NCI-H187 (cell line): ENCODE measurements at places on chromosomes 1 and 21.

DNA sequence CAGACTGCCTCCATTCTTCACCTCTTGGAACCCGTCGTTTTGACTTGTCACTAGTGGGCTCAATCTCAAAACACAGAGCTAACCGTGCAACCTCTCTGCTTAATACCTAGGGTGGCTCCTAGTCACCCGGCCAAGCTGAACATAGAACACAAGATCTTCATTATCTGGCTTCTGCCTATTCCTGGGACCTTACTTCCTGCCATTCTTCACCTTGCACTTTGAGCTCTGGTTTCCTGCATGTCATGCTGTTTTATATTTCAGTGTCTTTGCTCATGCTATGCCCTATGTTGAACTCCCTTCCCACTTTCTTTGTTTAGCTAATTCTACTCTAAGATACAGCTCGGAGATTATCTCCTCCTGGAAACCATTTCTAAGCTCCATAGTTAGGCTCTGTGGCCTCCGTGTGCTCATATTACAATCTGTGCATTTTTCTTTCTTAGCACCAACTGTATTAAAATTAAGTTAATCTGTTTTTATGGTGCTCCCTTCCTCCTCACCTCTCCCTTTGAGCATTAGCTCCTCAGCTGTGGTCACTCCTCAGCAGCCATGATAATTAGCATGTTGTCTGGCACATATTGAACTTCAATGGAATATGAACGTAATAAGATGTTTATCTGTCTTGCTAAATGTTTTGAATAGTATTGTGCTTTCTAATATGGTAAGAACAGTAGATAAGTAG lies 13.1 kb downstream of the GPSM2 start:
- DNase-seq, result no peak

- DNase-seq, result no peak
These were observed 24.7 kb downstream of the RGS13 start for GRCh38 chr1:192660613-192661012.

DNA sequence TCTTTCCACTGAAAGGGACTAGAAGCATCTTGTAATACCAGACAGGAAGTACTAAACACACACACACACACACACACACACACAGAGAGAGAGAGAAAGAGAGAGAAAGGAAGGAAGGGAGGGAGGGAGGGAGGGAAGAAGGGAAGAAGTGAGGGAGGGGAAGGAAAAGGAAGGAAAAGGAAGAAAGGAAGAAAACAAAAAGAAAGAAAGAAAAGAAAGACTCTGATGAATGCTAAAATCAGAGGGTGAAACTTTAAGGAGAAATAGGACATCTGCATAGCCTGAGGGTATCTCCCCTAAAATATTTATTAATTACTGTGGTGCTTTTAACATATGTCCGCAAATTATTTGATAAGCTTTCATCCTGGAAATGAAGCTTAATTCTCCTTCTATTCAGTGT lies 10.6 kb downstream of the TRIT1 start:
- DNase-seq, result no peak

GRCh38 chr1:226582966-226583365 lies 34.4 kb downstream of the STUM start:
- DNase-seq, result no peak

GRCh38 chr21:38852278-38852677 lies 46.5 kb downstream of the ETS2 start:
- DNase-seq, result no peak

- DNase-seq, result no peak
These were observed 163.0 kb upstream of the KAZN start for GRCh38 chr1:14435368-14436023.

DNA sequence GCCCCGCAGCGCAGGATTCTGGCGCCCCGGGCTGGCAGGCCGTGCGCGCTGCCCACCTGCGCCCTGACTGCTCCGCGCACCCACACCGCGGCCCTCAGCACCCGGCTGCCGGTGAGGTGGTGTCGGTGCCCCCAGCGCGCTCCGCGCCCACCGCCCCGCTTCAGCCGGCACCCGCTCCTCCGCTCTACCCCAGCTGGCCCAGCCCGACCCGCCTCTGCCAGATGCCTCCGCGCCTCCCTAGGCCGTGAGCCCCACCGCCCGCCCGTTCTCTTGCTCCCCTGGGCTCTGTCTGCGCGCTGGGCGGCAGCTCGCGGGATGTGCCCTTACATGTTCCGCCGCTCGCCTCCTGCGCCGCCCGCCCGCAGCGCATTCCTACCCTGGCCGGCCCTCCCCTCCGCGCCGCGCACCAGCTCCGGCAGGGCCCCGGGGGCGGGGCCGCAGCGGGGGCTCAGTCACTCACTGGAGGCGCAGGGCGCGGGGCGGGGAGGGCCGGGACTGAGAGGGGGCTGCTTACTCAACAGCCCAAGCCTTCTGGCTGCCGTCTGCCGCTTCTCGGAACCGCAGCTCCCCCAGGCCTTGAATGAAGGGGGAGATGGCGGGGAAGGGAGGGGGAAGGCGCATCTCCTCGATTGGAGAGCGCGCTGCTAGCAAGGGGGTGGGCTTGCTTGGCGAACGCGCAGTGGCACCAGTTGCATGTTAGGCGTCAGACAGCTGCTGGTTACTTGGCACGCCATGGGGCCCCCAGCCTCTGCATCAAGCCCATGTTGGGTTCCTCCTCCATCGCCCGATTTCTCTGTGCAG lies at the start of gene PHLDA3:
Gene PHLDA3, minus strand, starts transcription at position 345 of the 801 bp plus-strand sequence. CDS start 402 bp downstream, outside the sequence.
- DNase-seq, result peak; percentile 19

- DNase-seq, result no peak
These were observed 99.9 kb downstream of the GLUL start for GRCh38 chr1:182291584-182292192.

GRCh38 chr21:34630536-34631143 lies 15.7 kb upstream of the RCAN1 start:
- peak; percentile 69 for DNase-seq

DNA sequence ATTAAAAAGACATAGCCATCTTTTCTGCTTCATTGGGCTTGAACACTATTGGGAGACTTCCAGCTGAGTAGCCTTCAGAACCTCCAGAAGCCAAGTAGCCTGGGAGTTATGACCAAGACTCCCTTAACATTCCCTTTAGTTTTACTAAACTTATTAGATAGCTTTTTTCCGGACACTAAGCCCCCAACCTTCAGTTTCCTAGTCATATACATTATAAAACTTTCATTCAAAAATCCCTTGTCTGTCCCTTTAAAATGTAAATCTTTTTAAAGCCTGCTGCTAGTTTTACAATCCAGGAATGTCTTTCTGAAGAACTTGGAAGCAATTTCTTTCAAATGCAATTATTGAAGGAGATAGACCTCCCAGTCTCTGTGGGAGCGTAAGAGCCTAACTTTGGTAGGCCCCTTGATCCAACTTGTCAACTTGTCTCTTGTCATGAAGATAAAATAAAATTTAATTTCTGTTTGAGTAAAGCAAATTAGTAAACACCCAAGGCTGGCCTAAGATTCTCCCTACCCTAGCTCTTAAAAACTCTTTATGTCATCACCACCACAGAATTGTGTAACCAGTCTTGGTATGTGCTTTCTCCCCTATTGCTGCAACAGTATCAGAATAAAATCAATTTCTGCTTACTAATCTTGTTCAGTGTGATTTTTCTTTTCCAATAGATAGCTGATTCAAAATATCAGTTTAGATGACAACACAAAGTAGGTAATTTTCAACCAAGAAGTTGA lies 796.2 kb downstream of the PLA2G4A start:
- DNase-seq, result no peak

GRCh38 chr1:207076181-207076955 lies 12.3 kb upstream of the C4BPB start:
- no peak for DNase-seq

DNA sequence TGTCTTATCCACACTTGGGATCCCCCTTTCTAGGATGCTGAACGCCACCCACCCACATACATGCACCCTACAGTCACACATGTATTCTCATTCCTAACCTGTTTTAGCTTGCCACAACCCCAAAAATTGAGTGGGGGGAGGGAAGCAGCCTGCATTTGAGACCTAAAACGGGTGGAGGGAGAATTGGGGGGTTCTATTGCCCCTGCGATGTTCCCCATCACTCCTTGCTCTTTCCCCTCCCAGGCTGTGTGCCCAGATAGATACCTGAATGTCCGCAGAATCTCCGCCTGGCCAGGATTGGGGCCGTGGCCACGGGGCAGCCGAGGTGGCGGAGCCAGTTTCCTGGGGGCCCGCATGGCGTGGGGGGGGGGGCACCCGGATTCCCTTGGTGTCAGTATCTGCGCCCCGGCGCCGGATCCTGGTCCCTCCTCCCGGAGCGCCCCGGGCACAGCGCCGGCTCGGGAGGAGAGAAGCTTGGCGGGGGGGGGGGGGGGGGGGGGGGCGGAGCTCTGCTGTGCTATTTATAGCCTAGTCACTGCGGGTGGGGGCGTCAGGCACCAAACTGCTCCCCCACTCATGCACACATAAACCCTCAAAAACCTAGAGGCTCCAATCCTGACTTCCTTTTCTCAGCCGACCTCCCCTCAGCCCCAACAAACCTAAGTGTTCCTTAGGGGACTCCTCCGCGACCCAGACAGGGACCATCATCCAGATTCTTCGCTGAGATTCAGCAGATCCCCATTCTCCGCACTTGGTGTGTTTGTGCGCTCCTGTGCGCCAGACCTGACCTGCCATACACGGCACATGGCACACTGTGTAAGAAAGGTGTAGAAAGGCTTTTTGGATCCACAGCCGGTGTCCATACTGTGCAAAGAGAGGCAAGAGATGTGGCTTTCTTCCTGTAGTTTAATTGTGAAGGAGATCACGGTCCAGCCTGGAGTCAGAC lies 1.9 kb downstream of the ANKRD34A start:
- no peak for DNase-seq

DNA sequence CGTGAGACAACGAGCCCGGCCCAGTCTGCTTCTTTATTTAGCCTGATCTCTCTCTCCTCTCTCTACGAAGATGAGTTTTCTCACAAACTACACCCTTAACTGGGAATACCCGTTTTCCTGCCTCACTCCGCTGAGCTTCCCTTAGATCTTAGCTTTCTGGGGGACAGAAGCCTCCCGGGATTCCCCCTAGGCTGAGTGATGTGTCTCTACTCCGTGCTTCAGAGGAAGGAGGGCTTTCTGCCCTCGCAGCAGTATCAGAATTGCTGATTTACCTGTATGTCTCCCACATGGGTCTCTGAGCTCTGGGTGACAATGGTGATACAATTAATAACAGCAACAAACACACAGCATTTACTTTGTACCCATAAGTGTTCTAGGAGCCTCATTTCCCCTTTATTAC lies 1.0 kb downstream of the ZBTB17 start:
- no peak for DNase-seq

GRCh38 chr1:31725134-31725533 lies 21.3 kb upstream of the COL16A1 start:
- DNase-seq, result no peak

GRCh38 chr1:88867743-88868521 lies 23.4 kb downstream of the GTF2B start:
- DNase-seq, result no peak

GRCh38 chr21:25421321-25422028 lies 185.8 kb downstream of the MRPL39 start:
- no peak for DNase-seq

GRCh38 chr1:15370781-15371520 lies 38.7 kb upstream of the EFHD2 start:
- DNase-seq, result no peak

DNA sequence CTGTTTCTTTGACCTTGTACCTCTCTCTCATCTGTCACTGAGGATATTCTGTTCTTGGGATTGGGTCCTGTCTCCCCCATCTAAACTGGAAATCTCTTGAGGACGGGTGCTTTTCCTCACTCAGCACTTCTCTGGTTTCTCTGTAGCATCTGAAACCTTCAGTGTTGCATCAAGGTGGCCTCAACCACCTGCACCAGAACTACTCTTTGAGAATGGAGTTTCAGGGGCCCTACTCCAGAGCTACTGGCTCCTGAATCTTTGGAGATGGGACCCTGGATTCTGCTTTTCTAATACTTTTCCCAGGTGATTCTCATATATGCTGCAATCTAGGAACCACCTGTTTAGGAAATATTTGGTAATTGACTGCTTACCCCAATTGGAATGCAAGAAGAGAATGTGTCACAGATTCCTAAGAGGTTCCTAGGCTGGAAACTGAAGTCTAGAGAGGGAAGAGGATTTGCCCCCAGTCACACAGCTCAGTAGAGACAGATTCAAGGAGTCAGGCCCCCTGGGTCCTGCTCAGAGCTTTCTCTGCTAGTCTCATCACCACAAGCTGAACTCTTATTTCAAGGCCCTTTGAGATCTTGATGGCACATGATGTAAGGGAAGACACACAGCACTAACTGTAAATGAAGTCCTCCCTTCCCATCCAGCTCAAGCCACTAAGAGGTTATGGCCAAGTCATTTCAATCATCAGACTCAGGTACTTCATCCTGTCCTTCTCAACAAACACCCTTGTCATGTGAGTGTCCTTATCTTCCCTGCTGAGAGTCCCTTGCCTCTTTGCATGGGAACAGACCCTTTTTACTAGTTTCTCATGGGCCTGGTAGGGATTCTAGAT lies 48.7 kb downstream of the EIF2D start:
- no peak for DNase-seq

DNA sequence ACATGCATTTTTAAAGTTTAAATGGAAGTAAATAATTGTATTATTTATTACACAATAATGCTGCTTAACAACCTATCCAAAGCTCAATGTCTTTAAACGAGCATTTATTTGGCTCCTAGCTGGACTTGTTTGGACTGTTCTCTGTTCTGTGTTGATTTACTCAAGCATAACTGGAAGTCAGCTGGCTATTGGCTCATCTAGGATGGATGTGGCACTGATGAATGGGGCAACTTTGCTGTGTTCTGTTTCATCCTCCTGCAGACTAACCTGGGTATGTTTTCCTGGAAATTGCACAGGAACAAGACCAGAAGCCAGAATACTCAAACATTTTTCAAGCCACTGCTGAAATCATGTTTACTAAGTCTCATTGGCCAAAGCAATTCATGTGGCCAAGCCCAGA lies 70.8 kb upstream of the HSD17B7 start:
- DNase-seq, result no peak

DNA sequence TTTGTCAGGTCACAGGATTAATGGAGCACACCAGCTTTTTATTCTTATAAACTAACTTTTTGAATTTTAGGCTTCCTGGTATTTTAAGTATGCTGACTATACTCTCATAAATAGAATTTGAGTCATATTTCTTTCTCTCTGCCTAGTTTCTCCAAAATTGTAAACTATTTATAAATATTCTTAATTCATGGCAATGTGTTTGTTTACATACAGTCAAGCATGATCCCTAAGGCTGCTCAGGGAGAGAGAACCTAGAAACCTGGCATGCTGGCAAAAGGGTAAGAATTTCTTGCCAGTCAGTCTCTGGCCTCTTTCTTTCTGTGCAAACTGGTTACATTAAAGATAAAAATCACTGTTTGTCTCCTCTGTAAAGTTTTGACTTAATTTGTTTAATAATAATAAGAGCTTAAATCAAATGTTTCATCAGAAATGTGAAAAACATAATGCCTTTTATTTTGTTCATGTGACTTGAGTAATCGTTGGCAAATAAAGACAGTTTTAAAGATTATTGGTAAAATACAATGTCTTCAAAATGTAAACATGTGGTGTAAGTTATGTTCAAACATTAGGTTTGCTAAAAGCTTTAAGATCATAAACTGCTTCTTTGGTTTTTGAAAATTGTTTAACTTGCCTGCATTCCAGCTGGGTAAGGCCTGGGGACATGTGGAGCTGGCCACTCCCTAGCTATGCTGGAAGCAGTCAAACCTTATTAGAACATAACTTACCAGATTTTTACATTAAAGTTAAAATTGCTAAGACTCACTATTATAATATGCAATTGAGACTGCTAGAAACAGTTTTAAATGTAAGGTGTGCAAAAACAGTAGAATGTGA lies 1401.7 kb downstream of the NCAM2 start:
- DNase-seq, result no peak
